ENCODE measurements at places on chromosomes 11 and 22.
A peak's percentile ranks its signal among the peaks of the same experiment; 100 is the strongest.

DNA sequence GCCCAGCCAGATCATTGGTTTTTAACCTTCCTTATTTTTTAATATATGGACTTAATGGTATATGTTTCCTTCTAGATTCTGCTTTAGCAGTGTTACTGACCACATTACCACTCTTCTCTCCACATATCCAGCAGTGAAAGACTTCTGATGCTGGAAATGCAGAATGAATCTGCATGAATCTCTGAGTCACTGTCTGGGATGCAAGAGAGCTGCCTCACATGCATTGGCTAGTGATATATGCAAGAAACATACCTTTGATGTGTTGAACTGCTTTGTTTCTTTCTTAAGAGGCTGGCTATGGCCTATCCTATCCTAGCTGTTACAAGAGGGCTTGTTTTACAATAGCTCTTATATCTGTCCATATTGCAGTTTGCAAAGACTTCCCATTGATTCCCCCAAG lies 16.6 kb upstream of the AMPD3 start:
- DNase-seq: peak; percentile 29

DNA sequence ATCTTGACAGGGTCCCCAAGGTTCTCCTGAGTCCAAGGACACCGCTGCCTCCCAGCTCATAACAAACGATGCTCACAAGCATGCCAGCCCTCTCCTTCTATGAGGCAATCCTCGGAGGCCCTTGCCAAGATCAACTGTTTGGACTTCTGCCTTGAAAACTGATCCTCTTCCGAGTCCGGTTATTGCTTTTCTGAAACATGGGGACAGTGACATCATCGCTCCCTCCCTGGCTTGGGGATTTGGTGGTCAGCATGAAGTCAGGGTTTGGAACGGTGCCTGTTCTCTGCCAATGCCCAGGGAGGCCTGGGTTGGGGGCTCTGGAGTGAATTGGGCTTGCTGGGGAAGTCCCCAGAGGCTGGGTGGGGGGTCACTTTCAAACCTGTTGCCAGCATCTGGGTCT lies 149.3 kb downstream of the FBXO7 start:
- DNase-seq: no peak

DNA sequence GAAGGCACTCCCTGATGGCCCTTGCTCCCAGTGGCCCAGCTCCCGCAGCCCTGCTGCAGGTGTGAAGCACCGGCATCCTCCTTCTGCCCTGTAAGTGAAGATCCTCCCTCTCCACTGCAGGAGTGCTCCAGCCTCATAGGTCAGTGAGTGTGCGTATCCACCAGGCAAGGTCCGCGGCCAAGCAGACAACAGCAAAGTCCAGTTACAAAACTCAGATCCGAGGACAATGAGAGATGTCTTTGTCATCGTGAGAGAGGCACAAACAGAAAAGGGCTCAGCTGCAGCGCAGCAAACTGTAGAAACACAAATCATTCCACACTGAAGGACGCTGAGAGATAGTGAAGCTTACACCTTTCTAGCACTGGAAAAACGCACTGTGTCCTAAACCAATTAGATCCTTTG lies 46.1 kb downstream of the MYH9 start:
- DNase-seq: no peak

GRCh38 chr11:128209138-128209435 lies 378.3 kb downstream of the ETS1 start:
- DNase-seq: no peak

DNA sequence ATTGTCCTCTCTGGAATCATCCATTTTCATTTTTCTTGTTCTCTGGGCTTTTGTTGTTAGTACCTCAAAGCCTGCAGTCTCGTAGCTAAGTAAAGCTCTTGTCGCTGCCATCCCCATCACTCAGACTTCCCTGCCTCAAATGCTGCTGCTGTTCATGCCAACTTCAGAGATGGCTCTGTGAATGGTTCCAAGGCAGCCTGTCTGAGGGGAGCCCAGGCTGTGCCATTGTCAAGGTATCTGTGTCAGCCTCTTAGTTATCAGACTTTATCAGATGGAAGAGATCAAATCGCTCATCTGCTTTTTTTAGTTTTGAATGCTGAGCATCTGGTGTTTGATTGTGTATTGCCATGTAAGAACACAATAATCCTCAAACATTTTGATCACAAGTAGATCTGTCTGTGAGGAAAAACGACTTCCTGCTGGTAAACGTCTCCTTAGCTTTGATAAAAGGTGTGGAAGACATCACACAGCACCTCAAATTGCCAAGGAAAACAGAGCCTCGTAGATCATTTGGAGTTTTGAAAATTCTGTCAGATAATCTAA lies 304.2 kb upstream of the ZC3H12C start:
- no peak for DNase-seq

DNA sequence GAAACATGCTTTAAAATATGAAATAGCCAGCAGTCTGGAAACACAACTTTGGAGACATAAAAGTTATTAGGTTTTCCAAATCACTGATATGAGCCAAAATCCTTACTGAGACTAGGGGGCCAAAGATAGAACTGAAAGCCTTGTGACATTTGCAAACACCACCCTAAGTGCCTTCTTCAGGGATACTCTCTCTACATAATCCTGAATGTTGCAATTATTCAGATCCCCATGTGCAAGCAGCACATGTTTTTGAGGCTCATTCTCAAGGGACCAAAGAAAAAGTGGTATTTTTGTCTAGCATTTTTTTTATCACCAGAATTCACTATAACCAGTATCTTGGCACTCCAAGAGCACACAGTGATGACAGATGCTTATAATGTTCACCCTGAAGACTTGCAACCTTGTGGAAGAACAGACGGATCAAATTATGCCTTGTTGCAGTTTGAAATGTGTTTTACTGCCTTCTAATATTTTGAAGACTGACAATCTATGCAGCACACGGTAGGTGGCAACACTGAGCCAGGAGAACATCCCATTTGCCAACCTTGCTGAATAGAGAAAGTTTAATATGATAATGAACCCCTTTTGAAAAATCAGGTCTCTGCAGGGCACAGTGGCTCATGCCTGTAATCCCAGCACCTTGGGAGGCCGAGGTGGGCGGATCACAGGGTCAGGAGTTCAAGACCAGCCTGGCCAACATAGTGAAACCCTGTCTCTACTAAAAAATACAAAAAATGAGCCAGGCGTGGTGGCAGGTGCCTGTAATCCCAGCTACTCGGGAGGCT lies 78.5 kb downstream of the PLEKHA7 start:
- DNase-seq: peak; percentile 56

DNA sequence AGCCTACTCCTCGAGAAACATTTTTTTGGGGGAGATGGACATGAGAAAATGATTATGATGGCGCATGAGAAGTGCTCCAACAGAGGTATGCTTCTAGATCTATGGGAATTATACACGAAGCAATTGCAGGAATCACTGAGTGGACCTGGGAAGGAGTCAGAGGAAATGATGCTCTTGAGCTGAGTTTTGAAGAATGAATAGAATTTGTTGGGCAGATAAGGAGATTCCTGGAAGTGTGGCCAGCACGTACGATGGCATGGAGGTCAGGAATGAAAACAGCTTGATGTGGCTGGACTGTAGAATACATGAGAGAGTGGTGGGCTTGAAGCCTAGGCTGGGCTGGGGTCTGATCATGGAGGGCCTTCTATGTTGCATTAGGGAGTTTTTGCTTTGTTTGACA lies 31.7 kb downstream of the ADAMTS15 start:
- DNase-seq: no peak

- peak; percentile 86 for DNase-seq
Observed at GRCh38 chr11:67240576-67241389, 25.5 kb upstream of the GRK2 start.

DNA sequence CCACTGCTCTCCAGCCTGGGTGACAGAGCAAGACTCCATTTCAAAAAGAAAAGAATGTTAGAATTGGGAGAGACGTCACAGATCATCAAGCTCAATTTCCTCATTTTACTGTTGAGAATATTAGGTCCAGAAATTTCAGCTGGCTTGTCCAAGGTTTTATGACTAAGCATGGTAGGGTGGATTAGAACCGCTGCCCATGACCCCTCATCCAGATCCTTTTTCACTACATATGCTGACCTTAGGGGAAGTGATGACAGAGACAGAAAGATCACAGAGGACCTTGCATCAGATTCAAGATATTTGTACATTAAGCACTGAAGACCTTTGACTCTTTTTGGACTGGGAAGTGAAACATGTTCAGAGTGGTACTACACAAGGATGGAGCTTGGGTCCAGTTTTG lies 134.5 kb downstream of the ADAMTS15 start:
- no peak for DNase-seq

DNA sequence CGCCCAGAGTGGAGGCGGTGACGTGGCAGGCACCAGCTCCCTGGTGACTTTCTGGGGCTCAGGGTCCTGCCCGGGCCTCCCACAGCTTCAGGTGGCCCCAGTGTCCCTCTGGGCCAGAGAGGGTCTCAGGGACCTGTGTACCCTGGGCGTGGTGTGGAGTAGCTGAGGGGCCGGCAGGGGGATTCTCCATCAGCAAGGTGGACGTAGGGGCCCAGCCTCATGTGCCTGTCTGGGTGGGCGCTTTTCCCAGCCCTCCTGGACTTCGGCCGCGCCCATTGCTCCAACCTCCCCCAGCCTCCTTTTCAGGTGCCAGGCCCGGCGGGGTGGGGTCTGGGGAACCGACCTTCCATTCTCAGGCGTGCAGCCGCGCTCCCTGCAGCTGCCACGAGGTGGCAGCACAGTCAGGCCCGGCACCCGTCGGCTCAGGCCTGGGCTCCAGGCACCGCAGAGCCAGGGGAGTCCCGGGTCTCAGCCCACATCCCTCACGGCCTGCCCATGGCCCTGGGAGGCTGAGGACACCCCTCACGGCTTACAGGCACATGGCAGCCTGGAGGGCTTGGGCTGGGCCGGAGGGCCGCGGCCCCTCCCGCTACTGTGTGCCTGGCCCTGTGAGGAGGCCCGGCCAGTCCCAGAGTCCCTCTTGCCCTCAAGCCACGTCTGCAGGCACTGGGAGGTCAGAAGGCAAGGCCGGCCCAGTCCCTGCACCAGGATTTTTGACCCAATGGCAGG lies 19.9 kb upstream of the MUC5B start:
- DNase-seq: peak; percentile 65

DNA sequence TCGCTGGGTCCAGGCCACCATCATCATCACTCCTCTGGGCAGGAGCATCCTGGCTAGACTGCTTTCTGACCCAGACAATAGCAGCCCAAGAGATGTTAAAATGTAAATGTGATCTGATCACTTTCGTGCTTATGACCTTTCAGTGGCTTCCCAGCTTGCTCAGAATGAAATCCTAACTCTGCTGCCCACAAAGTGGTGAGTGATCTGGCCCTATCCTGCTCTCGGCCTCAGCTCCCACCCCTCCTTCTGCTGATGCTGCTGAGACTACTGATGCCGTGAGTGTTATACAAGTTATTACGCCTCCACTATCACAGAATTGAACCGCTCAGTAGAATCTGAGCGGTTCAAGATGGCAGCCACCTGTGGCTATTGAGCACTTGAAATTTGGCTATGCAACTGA lies 26.2 kb downstream of the ELF5 start:
- no peak for DNase-seq

DNA sequence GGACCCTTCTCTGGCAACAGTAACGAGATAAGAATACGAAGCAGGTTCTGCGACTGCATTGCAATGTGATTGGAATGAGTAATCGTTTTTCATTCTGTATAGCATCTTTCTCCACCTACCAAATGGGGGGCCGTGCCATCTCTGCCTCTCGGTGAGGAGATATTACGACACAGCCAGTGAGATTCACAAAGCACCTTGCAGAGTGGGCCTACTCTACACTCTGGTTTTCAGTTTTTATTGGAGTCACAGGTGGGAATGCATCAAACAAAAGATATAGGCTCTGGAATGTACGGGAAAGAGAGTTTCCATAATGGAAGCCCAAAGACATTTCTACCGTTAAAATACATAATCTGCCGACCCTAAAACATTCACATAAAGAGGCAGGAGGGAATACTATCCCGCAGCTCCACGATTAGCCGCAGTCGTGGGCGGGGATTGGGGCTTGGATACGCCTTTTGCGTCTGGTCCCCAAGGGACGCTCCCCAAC lies 423 bp upstream of the RTN3 start:
- DNase-seq: peak; percentile 58

DNA sequence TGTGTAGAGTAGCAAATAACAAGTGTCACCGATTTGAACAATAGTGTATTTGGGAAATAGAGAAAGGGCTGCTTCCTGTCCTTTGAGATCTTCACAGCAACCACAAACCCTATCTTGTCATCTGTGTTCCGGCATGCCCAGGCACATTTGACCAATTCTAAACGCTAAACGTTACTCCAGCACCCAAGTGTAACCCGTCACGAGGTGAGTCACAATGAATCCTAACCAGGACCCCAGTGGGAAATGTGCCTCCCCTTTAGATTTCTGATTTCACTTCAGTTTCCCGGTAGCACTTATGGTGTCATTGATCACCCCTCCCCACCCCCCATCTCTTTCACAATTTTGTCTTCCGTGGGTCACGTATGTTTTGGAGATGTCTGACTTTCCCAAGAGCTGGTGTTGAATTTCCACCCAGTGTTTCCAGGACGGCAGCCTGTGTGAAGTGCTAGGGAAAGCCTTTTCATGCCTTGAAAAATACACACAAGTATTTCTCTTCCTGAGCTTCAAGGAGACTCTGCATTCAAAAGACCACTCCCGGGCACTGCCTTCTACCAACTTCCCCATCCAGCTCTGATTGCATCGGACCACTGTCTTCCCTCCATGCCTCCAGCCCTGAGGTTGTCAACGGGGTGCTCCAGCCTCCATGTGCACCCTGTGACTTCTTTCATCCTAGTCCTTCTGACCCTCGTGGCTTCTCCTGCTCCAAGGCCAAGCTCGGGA lies 10.5 kb upstream of the C11orf24 start:
- DNase-seq: peak; percentile 95

DNA sequence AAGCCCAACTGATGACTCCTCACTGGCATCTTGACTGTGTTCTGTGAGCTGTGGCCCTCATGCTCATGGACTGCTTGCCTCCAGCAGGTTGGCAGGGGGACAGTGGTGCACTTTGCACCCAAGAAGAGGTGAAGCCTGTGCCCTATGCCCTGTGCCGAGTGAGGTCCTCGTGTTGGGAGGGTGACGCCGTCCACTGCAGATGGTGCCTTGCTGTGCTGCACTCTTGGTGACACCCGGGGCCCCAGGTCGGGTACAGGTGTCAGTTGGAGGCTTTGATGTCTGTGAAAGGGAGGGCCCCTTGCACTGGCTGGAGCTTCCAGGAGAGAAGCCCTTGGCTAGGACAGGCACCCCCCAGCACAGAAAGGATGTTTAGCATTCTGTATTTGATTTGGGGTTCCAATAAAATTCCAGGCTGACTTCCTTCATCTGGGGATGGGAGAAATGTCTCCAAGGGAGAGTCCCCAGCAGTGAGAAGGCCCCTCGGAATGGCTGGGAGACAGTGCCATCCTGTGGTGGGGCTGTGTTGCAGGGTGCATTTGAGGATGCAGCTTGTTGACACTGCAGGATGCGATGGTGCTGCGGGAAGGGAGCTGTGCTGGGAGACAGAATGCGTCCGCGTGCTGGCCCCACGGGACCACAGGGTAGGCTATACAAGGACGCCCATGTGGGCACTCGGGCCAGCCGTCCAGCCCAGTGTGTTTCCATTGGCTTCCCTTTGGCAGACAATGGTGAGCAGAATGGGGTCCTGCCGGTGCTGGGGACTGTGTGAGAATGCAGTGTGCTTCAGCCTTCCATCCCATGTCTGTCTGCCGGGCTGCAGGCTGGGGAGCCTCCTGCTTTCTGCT lies 2.5 kb upstream of the ZDHHC8 start:
- DNase-seq: peak; percentile 54

GRCh38 chr11:131378931-131379330 lies 8.5 kb downstream of the NTM start:
- no peak for DNase-seq

- no peak for DNase-seq
Observed at GRCh38 chr22:44221710-44222475, 41.2 kb downstream of the PARVG start.

GRCh38 chr11:97702951-97703350 lies 1313.1 kb downstream of the JRKL start:
- DNase-seq: no peak
